ENCODE measurements at places on chromosomes 11 and 22.
A peak's percentile ranks its signal among the peaks of the same experiment; 100 is the strongest.

GRCh38 chr11:5546457-5546856, 1.9 kb downstream of the OR52H1 start:
- no peak for DNase-seq

- DNase-seq = no peak
Measured at GRCh38 chr11:12728417-12728816, 54.2 kb downstream of the TEAD1 start.

DNA sequence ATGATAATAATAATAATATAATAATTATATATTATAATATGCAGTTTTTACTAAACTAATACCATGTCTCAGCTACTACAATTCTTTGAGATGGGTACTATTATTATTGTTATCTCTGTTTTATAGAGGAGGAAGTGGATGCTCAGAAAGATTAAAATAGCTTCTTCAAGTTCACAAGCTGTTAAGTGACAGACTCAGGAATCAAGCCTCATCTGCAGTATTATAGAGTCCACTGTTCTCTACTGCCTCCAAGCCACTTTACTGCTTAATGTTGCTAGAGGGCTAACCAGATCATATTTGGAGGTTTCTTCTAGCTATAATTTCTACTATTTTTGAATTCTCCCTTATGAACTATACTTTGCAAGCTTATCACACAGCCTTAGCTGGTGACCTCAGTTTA, 62.7 kb downstream of the CSTPP1 start:
- DNase-seq = no peak

DNA sequence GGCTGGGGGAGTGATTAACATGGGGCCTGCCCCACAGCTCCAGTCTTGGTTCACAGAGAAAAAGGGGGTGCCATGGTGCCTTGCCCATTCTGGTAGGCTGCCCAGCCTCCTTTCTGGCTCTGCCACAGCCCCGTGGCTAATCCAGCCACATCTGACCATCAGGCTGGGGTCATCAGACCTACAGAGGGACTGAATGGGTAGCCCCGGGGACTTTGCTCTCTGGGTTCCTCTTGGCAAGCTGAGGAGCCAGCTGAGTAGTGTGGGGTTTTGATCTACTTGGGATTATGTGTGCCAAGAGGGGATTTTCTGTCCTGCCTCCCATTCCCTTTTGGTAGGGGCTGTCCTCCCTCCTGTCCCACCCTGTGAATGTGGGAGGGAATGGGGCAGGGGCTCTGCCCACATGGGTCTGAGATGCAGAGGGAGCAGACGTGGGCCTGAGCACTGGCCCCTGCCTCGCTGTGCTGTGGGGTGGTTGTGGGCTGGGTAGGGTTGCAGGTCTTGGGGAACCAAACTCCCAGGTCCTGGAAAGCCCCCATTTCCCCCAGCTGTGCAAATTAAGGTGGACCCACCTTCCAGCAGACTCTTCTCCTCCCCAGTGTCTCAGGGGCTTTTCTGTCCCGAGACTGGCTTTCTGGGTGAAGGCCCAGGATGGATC, 32.0 kb downstream of the CD82 start:
- no peak for DNase-seq

- no peak for DNase-seq
Measured at GRCh38 chr22:23283591-23284503, 103.5 kb downstream of the BCR start.

DNA sequence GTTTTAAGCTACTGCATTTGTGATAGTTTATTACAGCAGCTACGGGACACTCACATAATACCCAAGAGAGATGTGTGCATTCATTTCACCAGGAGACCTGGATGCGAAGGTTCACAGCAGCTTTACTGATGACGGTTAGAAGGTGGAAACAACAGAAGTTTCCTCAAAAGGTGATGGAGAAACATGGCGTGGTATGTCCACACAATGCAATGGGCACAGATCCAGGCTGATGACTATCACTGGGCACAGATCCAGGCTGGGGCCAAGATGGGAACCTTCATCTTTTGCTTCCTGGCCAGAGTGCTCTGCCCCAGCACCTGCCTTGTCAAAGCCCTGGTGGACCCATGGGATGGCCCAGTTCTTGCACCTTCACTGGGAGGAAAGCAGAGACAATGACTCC, 30.6 kb upstream of the RFPL3 start:
- DNase-seq = peak; percentile 37

DNA sequence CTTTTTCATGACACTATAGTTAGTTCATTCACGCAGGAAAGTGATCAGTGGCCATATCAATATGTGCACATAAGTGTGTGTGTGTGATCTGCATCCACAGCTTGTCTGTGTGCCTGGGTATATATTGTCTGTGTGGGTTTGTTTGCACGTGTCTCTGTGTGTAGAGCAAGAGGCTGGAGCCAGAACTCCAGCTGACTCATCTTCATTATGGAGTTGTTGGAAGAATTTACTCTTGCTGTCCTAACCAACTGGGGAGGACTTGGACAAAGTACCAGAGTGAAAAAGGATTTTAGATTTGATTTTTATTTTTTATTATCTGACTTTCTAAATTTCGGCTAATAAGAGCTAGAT, 63.9 kb downstream of the TP53I11 start:
- DNase-seq = no peak

- DNase-seq = no peak
Measured at GRCh38 chr11:6828103-6828502, 17.4 kb upstream of the OR10A5 start.

- DNase-seq = no peak
Measured at GRCh38 chr11:121810291-121810690, 305.7 kb downstream of the BLID start.

GRCh38 chr11:118791961-118792569, 1.1 kb upstream of the DDX6 start:
- DNase-seq = peak; percentile 66

- DNase-seq = no peak
Measured at GRCh38 chr11:15575409-15575808, 460.7 kb downstream of the INSC start.

DNA sequence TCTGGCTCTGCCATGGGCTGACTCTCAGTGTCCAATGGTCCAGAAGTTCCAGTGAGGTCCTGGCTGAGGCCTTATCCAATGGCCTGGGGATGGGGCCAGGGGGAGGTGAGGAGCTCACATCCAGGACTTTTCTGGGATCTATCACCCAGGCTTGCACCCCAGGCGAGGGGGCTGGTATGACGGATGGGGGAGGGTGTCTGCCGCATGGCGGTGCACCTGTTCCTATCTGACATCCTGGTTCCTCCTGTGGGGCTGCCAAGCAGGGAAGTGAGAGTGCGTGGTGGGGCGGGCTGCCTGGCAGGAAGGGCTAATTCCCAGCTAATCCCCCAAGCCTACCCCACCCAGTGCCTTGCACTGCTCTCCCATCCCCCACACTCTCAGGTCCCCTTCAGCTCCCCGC, 102.1 kb downstream of the NECTIN1 start:
- DNase-seq = no peak

- DNase-seq = no peak
Measured at GRCh38 chr22:19748139-19748538, 12.4 kb upstream of the TBX1 start.

DNA sequence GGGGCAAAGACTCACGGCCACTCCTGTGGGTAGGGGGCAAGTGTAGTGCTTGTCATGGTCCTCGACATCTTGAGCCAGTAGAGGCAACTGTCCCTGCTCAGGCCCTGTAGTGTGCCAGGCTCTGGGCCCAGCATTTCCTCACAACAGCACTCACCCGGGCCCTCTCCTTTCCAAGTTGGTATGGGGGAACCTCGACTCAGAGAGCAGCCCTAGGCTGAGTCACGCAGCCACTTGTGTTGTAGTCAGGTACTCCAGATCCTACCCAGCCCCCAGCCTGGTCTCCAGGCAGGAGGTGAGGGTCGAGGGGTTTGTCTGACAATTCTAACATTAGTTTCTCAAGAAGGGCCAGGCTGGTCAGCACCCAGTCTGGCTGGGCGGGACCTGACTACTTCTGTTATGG, 4.1 kb downstream of the RELT start:
- no peak for DNase-seq

All from left forelimb (tissue), 1 donor.